Mucosa of gallbladder (tissue), 1 donor: ENCODE measurements at places on chromosomes 4 and X. TPM values are rescaled to one million over a fixed set of nuclear protein-coding genes. Genes with fewer than 3 reads are reported as not detected.

- no peak for DNase-seq
Observed at GRCh38 chr4:170083541-170083940, 6.2 kb downstream of the AADAT start.

Gene NOX1
- not detected for total RNA-seq

DNA sequence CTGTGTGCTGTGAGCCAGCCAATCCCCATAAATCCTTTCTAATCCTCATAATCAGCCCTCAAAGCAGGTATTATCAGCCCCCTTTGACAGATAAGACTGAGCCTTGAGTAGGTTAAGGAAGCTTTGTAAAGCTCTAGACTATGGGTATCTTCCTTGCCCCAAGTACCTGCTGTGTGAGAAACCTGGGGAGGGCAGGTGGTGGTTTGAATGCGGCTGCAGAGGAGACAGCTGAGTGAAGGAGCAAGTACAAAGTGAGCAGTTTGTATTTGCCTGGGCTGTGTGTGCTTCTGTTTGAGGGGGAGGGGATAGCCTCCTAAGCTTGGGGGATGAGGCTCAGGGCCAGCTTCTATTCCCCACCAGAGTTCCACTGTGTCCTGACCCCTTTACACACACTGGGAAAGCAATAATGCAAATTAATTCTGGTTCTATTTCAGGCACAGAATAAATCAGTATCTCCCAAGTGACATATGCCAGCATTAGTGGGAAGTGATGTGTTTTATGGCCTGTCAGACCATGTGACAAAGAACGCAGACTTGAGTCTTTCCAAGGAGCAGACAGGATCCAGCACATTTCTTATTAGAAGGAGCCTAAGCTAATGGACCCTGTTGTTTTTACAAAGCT, 63.5 kb downstream of the EVC start:
- no peak for DNase-seq

GRCh38 chr4:146283758-146284651, 69.7 kb downstream of the REELD1 start:
- DNase-seq = no peak

Gene WNK3
- total RNA-seq = 6.2 TPM

DNA sequence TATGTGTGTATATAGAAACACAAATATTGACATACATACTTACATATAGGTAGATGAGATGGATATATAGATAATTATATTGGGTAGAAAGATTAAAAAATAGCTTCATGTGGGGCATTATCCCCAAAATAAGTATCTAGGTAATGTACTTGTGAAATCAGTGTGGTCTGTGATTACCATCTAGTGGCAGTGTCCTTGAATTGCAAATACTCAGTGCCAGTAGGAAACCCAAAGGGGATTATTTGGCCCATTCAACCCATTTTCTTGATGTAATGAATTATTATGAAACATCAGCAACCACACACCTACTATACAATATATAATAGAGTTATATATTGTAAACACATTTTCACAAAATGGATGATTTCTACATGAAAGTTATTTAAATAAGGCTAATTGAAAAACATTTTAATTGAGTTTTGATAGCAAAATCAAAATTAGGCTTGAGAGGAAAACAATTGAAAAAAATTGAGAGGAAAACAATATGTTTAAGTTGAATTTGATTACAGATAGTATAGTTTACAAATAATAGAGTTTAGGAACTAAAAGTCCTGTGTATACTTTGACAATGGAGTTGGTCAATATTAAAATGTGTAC, 389.4 kb downstream of the GALNTL6 start:
- DNase-seq = no peak

Gene TMEM131L
- total RNA-seq = 11.7 TPM

DNA sequence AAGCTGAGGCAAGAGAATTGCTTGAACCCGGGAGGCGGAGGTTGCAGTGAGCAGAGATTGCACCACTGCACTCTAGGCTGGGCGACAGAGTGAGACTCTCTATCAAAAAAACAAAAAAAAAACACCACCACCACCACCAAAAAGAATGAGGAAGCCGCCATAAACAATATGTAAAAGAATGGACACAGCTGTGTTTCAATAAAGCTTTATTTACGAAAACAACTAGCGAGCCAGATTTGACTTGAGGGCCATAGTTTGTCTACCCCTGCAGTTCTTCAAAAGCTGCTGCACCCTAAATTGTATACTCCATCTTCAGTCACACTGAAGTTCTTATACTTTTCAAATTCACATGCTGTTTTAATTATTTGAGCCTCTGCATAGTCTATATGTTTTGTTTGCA, 306.5 kb upstream of the KLF3 start:
- DNase-seq = no peak

Gene UGT2A1
- not detected for total RNA-seq

DNA sequence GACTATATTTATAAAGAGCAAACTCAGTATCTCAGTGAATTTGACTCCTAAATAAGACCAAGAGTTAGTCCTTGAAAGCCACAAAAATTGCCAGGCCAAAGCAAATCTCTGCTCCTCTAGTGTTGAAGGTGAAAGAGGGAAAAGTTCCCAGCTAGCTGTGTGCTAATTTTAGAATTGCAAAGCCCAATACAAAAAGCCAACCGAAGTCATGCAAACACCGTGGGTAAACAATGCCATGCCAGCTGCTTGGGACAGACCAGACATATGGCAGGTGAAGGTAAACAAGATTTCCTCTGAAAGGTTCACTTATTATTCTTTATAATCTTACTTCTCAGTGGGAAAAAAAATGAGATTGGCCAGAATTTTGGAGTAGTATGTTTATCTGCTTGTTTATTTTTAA, 80.5 kb upstream of the LNX1 start:
- no peak for DNase-seq

DNA sequence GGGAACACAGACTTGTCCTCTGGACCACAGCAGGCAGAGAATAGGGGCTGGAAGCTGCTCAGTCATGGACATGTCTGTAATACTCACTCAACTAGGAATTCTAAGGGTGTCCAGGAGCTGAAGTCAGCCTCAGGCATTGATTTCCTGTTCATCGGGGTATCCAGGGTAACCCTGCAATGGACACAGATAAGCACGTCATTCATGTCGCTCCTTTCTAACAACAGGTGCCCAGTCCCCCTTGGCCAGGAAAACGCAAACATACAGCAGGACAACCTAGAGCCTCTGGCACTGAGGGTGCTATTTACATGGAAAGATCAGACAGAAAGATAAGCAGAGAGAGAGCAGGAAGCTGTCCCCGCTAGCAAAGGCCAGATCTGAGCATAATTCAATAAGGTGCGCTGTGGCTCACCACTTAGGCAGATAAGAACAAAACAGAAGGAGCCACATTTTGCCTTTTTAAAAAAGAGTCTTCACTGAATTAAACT, 21.3 kb downstream of the QDPR start:
- DNase-seq = peak; percentile 72

Gene PABPC4L
- total RNA-seq = 1.1 TPM

DNA sequence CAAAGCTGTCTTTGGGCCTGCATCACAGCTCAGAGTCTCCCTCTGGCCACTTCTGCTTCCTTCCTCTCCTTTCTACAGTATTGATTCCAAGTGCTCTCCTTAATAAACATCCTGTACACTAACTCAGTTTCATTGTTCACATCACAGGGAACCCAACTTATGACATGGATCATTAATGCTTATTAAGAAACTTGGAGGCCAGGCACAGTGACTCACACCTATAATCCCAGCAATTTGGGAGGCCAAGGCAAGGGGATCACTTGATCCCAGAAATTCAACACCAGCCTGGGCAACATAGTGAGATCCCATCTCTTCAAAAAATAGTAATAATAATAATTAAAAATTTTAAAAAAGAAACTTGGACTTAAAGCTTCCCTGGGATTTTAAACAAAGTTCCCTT, 89.2 kb upstream of the EFHC2 start:
- no peak for DNase-seq
